ENCODE measurements at places on chromosomes 16 and 17.

- peak; percentile 76 for DNase-seq
Measured at GRCh38 chr17:48618256-48618896, 3.3 kb upstream of the HOXB8 start.

- no peak for DNase-seq
Measured at GRCh38 chr16:13939821-13940220, 19.9 kb downstream of the ERCC4 start.

DNA sequence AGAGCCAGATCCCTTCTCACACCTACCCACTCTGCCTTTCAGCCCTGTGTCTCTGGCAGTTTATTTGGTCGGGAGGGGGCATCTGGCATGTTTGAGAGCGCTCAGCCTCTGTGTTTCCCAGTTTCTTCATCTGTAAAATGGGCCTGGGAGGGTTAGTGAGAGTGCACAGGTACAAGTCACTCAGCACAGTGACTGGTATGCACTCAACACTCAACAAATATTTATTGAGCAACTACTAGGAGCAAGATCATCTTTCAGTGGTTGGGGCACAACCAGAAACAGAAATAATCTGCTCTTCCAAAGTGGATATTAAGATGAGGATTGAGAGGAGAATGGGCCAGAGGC lies 13.7 kb upstream of the SRCIN1 start:
- no peak for DNase-seq

DNA sequence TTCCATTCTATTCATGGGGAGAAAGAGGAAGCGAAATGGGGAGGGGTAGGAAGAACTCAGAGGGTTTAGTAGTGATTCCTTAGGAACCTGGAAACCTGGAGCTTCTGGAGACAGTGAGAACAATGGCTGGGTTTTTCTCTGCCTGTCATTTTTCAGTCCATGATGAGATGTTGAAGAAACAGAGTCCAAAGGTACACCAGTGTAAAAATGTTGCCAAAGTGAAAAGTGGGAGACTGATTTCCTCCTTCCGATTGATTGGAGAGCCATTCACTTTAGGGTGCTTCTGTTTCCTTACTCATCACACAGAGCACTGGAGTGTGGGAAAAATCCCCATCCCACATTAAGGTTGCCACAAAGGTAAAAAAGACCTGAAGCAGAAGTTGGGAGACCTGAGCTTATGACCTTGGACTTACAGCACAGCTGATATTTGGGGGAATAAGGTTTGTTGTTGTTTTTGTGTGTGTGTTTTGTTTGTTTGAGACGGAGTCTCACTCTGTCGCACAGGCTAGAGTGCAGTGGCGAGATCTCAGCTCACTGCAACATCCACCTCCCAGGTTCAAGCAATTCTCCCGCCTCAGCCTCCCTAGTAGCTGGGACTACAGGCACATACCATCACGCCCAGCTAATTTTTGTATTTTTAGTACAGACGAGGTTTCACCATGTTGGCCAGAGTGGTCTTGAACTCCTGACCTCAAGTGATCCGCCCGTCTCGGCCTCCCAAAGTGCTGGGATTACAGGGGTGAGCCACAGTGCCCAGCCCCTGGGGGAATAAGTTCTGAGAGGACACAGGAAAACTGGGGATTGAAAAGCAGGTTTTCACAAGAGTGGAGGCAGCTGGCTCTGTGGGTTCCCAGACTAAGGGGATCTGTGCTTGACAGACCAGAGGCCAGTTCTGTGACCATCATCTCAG lies 1.4 kb upstream of the DHX8 start:
- DNase-seq, result no peak

- no peak for DNase-seq
Measured at GRCh38 chr16:678858-679813, 1.1 kb upstream of the STUB1 start.

DNA sequence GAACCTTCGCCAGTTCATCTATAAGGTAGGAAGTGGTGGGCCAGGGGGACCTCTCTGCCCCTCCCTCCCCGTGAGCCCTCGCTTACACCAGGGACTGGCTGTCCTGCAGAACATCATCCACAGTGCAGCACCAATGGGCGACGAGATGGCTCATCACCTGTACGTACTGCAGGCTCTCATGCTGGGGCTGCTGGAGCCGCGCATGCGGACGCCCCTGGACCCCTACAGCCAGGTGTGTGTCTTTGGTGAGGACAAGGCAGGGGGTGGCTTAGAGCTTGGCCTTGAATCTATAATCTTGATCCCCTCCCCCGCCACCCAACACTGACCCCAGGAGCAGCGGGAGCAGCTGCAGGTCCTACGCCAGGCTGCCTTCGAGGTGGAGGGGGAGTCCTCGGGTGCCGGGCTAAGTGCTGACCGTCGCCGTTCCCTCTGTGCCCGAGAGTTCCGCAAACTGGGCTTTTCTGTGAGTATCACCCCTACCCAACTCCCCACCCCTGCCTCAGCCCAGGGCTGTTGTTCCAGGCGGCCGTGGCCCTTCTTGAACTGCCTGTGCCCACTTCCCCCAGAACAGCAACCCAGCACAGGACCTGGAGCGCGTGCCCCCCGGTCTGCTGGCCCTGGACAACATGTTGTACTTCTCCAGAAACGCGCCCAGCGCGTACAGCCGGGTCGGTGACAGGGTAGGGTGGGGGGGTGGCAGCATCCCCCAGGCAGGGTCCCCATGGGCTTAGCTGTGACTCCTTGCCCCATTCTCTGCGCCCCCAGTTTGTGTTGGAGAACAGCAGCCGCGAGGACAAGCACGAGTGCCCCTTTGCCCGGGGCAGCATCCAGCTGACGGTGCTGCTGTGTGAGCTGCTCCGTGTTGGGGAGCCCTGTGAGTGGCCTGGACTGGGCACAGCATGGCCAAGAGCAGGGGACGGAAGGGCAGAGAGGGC lies 2.7 kb downstream of the ELMO3 start:
- DNase-seq, result no peak

- DNase-seq, result no peak
Measured at GRCh38 chr17:19023209-19023999, 18.8 kb upstream of the FAM83G start.

- no peak for DNase-seq
Measured at GRCh38 chr17:29682987-29683386, 60.3 kb upstream of the CORO6 start.

DNA sequence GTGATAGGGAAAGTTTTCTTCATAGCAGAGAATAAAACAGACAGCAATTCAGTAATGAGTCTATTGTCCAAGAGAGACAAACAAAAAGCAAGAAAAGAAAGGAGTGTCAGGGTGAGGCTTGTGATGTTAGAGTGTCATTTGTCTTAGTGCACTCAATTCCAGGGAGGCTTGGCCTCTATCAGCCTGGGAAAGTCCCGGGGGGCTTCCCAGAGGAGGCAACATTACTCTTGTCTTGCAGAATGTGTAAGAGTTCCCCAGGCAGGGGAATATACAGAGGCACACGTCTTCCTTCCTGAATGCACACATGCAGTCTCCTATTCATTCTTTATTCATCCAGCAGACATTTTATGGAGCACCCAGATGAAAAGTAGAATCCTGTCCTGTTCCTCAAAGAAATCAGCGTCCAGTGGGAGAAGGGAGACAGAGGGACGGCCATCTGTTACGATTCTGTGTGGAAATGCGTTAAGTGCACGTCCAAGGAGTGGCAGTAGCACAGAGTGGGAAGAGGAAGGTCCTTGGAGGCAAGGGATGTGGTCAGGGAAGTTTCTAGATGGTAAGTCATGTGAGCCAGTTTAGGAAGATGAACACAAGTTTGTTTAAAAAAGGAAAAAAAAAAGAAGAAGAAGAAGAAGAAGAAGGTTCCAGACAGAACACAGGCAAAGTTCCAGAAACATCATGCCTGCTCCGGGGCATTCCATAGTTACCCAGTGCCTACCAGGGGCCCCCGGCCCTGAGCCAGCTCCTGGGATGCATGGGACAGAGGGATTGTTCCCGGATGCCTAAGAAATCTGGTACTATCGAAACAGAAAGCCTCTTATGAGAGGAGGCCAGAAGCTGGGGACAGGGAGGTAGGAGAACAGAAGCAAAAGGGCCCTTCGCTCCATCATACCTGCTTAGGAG lies 21.1 kb downstream of the CACNG4 start:
- DNase-seq, result no peak

DNA sequence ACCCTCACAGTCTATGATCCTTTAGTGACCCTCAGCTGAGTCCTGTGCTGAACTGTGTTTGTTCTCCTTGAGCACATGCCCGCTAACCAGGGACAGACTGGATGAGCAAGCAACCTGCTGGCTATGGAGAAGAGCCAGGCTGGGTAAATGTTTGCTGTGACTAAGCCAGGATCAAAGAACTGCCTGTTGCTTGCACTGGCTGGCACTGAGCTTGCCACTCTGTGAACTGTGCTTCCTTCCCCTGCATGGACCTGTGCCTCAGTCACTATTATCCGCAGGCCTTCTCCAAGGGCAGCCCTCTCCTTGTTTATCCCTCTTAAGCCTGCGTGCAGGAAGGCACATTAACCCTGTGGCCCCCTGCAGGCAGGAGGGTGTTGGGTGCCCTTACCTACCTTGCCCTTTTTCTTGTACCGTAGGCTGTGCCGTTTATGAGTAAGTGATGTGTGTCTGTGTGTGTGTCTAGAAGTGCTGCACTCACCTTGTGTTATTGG lies 7.4 kb downstream of the PNPO start:
- no peak for DNase-seq

- DNase-seq, result no peak
Measured at GRCh38 chr17:74049167-74049966, 154.1 kb upstream of the RPL38 start.
